ENCODE measurements at places on chromosomes 3 and 15.

- DNase-seq = no peak
These were observed 107.9 kb upstream of the DPPA4 start for GRCh38 chr3:109445210-109445609.

GRCh38 chr15:99410477-99410876 lies 155.3 kb upstream of the MEF2A start:
- DNase-seq = no peak

GRCh38 chr3:139326131-139326530 lies 17.7 kb upstream of the MRPS22 start:
- no peak for DNase-seq

DNA sequence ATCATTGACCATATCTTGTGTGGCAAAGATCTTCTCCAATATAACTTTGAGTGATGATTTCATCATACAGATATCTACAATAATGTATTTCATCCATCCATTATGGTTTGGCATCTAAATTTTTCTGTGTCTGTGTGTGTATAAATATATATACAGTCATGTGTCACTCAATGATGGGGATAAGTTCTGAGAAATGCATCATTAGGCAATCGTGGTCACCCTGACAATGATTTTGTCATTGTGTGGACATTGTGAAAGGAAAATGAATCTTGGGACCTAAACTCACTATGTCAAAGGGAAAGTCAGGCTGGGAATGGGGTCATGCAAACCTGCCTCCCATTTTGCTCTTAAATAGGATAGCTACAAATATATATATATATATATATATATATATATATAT lies 12.4 kb downstream of the CFAP161 start:
- no peak for DNase-seq

- no peak for DNase-seq
These were observed 8.9 kb upstream of the RPS27L start for GRCh38 chr15:63166219-63166618.

GRCh38 chr3:49238274-49239127 lies 38.5 kb downstream of the C3orf62 start:
- DNase-seq = no peak

- no peak for DNase-seq
These were observed 19.6 kb downstream of the PLXND1 start for GRCh38 chr3:129586746-129587430.

GRCh38 chr3:54939557-54940300 lies 11.9 kb upstream of the LRTM1 start:
- DNase-seq = no peak

DNA sequence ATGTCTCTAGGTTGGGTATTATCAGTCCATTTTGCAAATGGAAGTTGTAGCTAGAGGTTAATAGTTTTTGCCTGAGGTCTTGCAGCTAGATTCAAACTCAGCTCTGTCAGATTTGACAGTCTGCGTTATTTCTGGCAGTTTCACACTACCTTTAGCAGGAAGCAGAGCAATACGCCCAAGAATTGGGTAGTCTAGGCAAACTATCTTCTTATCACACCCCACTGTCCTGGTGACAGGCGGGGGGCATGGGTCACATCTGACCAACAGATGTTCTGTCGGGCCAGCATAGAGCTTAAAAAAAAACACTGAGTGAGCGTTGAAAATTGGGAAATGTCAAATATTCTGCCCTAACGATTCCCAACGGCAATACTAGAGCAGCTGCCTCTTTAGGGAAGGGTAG lies 5.7 kb downstream of the GPR160 start:
- no peak for DNase-seq

DNA sequence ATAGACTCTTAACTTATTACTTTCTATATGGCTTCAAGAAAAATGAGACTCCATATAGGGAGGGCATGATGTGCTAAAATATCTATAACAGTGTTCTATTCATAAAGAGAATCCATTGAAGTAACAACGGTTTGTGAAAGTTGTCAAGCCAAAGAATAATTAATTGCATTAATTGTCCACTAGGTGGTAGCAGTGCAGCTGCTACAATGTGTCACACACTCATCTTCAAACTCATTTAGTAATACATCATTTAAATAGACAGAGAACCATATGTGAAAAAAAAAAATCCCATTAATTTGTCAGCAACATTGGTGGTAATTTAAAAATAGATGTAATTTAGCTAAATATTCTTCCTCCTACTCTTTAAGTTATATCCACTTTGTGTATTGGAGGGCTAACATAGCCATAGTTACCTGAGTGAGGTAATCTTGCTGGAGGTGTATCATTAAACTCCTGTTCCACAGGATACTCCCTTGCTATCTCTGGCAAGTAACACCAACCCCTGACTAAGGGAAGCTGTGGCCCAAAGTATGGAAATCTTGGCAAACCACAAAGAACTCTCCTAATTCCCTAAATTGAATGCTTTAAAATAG lies 3.7 kb upstream of the CPA3 start:
- DNase-seq = no peak

All from activated naive CD4-positive, alpha-beta T cell (primary cell).